Breast epithelium (tissue), 4 donors: ENCODE measurements at places on chromosomes 1 and 21. TPM values are rescaled to one million over a fixed set of nuclear protein-coding genes. Genes with fewer than 3 reads are reported as not detected.

DNA sequence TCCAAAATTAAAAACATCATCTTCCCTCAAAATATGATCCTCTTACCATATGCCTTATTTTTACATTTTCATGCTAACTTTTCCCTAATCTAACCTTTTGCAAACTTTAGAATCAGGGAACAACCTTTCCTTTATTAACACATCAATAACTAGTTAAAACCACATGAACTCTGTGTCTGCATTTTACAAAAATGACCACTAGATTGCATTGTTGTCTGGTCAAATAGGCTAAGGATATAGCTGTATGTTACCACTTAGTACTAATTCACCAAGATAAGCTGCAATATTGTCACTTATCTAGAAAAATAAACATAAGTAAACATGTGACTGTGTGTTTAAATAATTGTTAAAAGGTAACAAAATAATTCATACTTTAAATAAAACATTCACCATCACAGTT is 82.3 kb downstream of the DENND1B start:
- DNase-seq, result no peak

DNA sequence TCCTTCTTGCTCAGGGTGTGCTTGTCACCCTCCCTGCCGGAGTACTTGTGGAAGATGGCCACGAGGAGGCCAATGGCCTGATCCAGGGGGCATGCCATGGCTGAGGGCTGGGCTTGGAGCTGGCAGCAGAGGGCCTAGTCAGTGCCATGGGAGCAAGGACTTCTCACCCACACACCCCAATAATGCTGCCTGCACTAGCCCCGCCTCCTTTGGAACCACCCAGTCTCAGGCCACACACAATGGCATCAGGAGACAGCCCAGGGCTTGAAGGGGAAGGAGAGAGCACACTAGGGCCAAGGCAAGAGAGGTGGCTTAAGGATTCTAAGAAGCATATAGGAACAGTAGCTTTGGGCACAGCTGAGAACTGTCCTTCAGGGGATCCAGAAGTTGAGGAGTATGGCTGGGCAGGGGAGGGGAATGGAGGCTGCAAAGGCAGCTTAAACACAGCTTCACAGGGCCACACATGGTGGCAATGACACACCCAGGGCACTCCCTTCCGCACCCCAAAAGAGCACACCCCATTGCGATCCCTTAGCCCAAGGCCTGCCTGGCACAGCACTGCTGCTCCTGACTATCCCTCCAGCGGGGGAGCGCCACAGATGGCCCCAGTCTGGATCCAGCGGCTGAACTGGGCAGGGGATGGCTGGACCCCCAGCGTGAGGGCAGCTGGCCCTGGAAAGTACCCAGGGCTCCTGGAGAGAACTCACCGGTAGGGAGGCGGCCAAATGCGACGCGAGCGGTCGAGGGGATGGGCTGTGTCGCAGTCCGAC is at the start of gene S100A6:
TSS of gene S100A6 (minus strand) at position 750 of the 770 bp plus-strand sequence. CDS start at position 98, 652 bp downstream.
- peak; percentile 73 for DNase-seq

GRCh38 chr1:168206111-168206510 is 19.7 kb upstream of the SFT2D2 start:
- no peak for DNase-seq

- no peak for DNase-seq
These were observed 55.7 kb upstream of the ETV3 start for GRCh38 chr1:157193702-157194391.

GRCh38 chr1:7941437-7941793 is 776 bp upstream of the TNFRSF9 start:
- DNase-seq, result no peak

DNA sequence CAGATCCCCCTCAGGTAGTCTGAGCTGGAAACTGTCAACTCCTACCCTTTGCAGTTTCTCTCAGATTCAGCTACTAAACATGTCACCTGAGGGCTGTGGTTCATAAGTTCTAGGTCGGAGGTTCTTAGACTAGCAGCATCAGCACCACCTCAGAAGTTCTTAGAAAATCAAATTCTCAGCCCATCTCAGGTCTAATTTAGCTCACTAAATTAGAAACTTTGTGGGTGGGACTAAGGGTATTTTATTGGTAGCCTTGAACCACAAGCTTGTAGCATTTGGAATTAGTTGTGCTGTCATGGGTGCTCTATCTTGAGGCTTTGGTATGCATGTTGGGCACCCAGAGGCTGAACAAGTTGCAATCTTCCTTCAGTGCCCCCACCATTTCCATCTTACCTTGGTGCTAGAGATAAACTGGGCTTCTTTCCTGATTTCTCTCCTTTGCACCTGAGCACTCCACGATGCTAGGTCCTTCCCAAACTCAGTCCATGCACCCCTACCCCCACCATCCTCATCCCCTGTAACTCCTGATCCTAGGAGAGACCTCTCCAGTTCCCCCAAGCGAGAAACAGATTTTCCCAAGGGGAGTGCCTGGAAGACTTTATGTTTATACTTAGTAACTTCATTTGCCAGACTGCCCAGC is 54.2 kb downstream of the S1PR1 start:
- DNase-seq, result no peak

GRCh38 chr1:12380326-12381249 is 150.8 kb downstream of the VPS13D start:
- DNase-seq, result no peak

GRCh38 chr1:185200889-185201288 is 43.9 kb downstream of the SWT1 start:
- no peak for DNase-seq

DNA sequence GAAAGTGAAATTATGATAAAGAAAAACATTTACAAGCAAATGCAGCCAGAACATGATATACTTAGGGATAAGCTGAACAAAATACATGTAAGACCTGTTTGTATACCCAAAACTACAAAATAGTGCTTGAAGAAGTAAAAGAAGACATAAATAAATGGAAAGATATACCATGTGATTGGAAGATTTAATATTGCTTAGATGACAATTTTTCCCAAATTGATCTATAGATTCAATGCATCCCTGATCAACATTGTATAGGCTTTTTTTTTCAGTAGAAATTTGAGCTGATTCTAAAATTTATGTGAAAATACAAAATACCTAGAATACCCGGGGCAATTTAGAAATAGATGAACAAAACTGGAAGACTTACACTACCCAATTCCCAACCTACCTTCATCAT is 76.4 kb downstream of the GABPA start:
- DNase-seq, result no peak

- DNase-seq, result peak; percentile 77
These were observed at the start of gene ADGRL2 for GRCh38 chr1:81800695-81801650. Gene ADGRL2 (plus strand): TSS chr1:81800934. CDS start chr1:81836985, 36,051 bp downstream.

DNA sequence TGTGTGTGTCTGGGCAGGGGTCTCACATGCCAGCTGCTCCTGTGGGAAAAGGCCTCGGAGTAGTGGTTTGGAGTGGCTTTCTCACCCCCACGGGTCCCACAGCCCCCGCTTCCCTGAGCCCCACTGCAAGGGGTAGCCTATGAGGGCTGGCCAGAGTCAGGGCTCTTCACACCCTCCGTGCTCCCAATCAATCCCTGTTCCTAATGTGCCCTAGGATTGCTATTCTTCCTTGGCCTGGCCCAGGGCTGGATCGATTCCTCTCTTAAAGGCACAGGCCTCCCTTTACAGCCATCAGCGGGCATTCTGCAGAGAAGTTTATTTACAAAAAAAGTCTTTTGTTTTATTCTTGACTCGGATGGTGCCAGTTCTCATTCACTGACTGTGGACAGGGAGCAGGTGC is 19.3 kb upstream of the ACTL8 start:
- no peak for DNase-seq

DNA sequence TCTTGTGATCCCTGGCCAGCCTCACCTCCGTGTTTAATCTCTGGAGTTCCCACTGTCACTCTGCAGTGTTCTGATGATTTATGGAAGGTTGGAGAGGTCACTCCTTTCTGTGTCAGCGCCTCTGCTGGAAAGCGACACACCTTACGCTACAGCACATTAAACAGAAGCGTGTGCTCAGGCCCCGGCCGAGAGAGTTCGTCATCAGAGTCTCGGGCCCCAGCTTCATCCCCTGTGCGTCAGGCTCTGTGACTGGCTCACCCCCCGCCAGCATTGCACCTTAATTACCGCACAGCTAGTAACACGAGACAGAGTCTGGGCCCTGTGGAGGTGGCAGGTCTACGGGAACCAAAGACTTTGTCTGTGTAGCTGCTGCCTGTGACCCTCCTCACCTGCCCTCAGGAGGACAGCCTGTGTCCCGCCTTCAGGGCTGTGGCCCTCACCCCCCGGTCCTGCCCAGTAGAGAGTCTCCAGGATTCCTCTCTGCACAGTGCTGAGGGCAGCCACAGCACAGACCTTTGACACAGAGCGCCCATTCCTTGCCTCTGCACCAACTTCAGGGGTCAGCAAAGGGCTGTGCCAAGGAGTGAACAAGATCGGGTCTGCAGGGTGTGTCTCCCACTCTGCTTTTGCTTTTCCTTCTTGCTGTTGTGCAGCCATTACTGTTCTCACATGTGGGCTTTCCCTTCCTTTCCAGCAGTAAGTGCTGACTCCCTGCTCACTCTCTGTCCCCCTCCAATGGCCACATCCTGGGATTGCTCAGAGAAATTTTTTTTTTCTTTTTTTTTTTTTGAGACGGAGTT is 157.6 kb downstream of the PGBD5 start:
- no peak for DNase-seq

- peak; percentile 70 for DNase-seq
These were observed 112.8 kb downstream of the RIPK4 start for GRCh38 chr21:41653954-41654491.

DNA sequence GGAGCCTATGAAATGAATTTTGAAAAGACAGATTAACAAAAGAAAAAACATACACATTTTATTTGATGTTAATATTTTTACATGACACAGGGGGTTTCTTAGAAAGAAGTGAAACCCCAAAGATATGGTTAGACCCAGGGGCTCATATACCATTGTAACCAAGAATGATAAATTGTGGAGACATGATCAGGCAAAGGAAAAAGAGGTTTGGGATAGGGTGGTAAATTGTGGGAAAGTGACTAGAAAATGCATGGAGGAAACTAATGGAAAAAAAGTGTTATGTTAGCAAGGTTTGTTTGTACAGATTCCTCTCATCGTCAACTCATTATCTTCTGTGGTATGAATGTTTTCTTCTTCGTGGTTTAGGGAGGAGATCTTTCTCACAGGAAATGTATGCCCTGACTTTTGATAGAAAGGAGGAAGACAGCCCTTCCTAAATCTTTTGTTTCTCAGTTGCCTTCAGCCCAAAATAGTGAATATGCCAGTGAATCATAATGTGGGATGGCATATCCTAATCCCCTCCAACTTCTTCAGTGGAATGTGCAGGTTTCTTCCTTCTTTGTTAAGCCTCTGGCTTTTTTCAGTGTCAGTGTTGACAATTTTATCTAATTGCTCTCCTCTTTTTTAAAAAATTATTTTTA is 140.4 kb upstream of the UBE2U start:
- no peak for DNase-seq

NTNG1 gene
- 0.98 TPM for total RNA-seq

CCDC185 gene
- not detected for total RNA-seq

CACNA1E gene
- total RNA-seq, result not detected

ILDR2 gene
- 1.9 TPM for total RNA-seq

MAP3K21 gene
- total RNA-seq, result 1.3 TPM

RGS4 gene
- total RNA-seq, result 2.0 TPM

CRYAA gene
- total RNA-seq, result not detected

CR1 gene
- 14.7 TPM for total RNA-seq

PTGFR gene
- total RNA-seq, result 7.9 TPM

MPZ gene
- total RNA-seq, result 3.6 TPM

HES5 gene
- not detected for total RNA-seq
